Coronary artery (tissue), 2 donors: ENCODE measurements at places on chromosomes 5 and 9.
A peak's percentile ranks its signal among the peaks of the same experiment; 100 is the strongest.

DNA sequence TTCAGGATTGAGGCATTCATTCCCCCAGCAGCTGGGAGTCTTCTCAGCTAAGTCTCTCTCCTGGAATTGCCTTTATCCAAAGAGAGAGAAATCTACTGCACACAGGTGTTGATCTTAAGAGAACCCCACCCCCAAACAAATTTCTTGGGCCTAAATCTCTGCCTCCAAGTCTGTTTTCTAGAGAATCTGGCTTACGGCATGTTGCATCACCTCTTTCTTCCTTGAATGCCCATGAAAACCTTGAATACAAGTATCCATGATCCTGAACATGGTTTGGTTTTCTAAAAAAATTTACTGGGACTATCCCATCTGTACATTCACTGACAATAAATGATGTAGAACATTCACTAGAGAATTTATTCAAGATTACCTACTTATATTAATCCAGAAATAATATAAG, 401.6 kb downstream of the PDE4D start:
- no peak for DNase-seq

- DNase-seq, result no peak
These were observed 28.1 kb upstream of the SPATA31E1 start for GRCh38 chr9:87854580-87854955.

DNA sequence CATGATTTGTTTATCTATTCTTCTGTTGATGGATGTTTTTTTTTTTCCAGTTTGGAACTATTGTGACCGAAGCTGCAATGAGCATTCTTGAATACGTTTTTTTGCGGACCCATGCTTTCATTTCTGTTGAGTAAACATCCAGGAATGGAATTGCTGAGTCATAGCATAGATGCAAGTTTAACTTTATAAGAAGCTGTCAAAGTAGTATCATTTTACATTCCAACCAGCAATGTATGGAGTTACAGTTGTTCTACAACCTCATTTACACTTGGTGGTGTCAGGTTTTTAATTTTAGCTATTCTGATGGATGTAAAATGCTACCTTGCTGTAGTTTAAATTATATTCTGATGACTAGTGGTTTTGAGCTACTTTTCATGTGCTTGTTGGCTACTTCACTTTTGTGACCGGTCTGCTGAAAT, 49.0 kb downstream of the NPR3 start:
- DNase-seq, result no peak

GRCh38 chr9:23258569-23258968, 567.5 kb downstream of the ELAVL2 start:
- DNase-seq, result no peak

DNA sequence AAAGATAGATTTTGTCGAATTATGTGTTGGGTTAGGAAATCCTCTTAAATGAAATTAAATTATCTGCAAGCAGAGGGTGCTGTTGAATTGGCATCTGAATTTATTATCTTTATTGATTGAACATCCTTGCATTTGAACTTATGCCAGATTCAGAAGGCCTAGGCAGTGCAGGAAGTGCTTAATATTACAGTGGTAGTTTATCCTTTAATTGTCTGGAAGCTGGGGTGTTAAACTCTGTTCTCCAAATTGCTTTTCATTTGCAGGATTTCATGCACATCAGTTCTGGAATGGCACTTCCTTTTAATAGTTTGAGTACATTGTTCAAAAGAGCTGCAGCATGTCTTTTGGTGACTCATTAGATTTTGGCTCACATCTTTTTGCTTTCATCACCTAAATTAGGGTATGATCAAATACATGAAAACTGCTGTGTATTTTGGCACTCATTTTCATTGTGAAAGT, 186.3 kb downstream of the KDM4C start:
- no peak for DNase-seq

GRCh38 chr9:77935974-77936373, 95.6 kb downstream of the GNAQ start:
- DNase-seq, result no peak

GRCh38 chr5:93307557-93307956, 273.5 kb downstream of the NR2F1-AS1 start:
- no peak for DNase-seq

DNA sequence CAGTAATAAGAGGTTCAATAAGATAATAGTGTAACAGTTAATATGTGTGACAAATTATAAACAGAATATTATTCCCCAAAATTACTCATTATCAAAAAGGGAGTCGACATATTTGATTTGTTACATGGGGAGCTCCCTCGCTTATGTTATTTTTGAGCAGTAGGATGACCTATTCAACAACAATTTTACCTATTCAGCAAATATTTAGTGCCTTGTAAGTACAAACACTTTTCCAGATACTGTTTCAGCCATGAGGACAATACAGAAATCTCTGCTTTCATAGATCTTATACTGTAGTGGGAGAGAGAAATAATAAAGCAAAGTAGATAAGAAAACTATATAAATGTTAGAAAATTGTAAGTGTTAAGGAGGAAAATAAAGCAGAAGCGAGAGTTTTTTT, 1342.8 kb upstream of the WWC1 start:
- no peak for DNase-seq

- peak; percentile 81 for DNase-seq
These were observed 51.0 kb upstream of the IL17B start for GRCh38 chr5:149429839-149430721.

DNA sequence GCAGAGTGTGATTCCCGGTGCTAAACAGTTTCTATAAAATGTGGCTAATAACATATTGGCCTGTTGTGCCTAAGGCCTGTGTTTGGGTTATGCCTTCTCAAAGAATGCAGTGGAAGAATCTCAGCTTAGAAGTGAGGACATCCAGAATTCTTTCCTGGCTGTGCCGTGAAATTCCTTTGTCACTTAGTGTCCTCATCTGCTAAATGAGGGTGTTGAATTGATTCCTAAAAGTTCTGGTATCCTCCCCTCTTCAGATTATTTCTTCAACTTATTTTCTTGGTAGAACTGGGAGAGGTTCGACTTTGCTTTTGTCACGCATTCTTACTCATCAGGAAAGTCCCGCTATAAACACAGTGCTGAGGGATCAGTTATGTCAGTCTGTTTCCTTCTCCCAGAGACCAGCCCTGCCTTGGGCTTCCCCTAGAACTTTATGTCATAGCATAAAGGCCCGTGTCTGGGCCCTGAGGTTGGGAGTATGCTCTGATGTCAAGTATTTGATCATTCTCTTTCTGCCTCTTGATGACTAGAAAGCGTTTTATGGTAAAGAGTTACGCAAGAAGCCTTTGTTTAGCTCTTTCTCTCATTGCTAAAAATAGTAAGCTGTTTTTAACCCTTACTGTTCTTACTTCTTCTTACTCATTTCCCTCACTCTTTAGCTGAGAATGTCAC, 29.5 kb downstream of the MTAP start:
- DNase-seq, result no peak

GRCh38 chr9:130785940-130786508, 49.0 kb upstream of the ABL1 start:
- DNase-seq, result no peak

GRCh38 chr5:68531970-68532369, 316.4 kb downstream of the PIK3R1 start:
- no peak for DNase-seq

DNA sequence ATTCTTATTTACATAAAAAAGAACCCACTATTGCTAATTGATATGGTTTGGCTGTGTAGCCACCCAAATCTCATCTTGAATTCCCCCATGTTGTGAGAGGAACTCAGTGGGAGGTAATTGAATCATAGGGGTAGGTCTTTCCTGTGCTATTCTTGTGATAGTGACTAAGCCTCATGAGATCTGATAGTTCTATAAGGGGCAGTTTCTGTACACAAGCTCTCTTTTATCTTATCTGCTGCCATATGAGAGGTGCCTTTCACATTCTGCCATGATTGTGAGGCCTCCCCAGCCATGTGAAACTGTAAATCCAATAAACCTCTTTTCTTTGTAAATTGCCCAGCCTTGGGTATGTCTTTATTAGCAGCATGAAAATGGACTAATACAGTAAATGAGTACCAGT, 58.2 kb upstream of the PRR16 start:
- no peak for DNase-seq
